ENCODE measurements at places on chromosomes 5 and 9. TPM values are rescaled to one million over a fixed set of nuclear protein-coding genes. Genes with fewer than 3 reads are reported as not detected.

The GLIPR2 gene
- total RNA-seq, result 66.4 TPM

The PDE8B gene
- total RNA-seq, result 0.86 TPM

The NR4A3 gene
- total RNA-seq, result 1.7 TPM

The CDO1 gene
- total RNA-seq, result 18.9 TPM

The OCLN gene
- 1.8 TPM for total RNA-seq

The NPDC1 gene
- total RNA-seq, result 65.3 TPM

- no peak overlapping the region for H3K27ac ChIP-seq
- no peaks in the 10 kb centered on the region for H3K4me1 ChIP-seq
- DNase-seq, result no peak
- no peak overlapping the region for H3K4me3 ChIP-seq
- no peaks in the 10 kb centered on the region for H3K36me3 ChIP-seq
Observed at GRCh38 chr9:101840694-101841188, 102.3 kb upstream of the GRIN3A start.

GRCh38 chr5:43357067-43357466 lies 43.9 kb upstream of the HMGCS1 start:
- no peak overlapping the region for H3K27ac ChIP-seq
- no peaks in the 10 kb centered on the region for H3K36me3 ChIP-seq
- H3K27me3 ChIP-seq, result no peaks in the 10 kb centered on the region
- H3K4me3 ChIP-seq, result no peak overlapping the region
- no peaks in the 10 kb centered on the region for H3K4me1 ChIP-seq

DNA sequence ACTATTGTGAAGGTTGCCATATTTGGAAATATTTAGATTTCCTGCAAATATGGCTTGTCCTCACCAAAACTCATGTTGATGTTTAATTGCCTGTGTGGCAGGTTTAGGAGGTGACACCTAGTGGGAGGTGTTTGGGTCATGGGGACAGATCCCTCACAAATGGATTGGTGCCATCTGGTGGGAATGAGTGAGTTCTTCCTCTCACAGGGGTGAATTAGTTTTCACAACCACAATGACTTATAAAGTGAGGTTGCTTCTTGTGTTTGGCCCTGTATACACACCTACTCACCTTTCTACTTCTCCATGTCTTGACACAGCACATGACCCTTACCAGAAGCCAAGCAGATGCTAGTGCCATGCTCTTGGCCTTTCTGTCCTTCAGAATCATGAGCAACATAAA lies 41.1 kb downstream of the ISOC1 start:
- H3K27ac ChIP-seq, result no peak overlapping the region
- DNase-seq, result no peak

DNA sequence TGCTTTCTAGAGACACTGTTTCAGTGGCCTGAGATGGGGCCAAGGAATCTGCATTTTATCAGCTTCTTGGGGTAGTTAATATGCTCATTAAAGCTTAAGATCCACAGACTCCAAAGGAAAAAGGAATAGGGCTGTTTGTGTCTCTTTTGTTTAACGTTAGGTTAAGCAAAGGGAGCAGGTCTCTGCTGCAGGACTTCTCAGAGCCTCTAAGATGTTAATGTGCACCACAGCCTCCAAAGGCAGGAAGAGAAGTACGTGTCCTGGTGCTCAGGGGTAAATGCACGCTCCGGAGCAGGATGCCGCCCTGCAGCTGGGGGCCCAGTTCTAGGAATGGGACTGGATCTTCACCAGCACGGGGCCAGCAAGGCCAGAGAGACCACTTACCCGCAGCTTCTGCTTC lies 19.6 kb downstream of the SPARC start:
- H3K36me3 ChIP-seq, result peaks cover 32% of the 10 kb centered on the region
- DNase-seq, result no peak
- H3K4me1 ChIP-seq, result peaks cover 85% of the 10 kb centered on the region
- H3K4me3 ChIP-seq, result no peak overlapping the region
- no peaks in the 10 kb centered on the region for H3K27me3 ChIP-seq

- no peak for DNase-seq
- no peaks in the 10 kb centered on the region for H3K36me3 ChIP-seq
- H3K4me1 ChIP-seq, result no peaks in the 10 kb centered on the region
Observed at GRCh38 chr5:101995585-101995984, 300.5 kb downstream of the SLCO4C1 start.

- H3K4me3 ChIP-seq, result no peak overlapping the region
- H3K4me1 ChIP-seq, result no peaks in the 10 kb centered on the region
- peak; percentile 42 for DNase-seq
- no peak overlapping the region for H3K27ac ChIP-seq
- no peaks in the 10 kb centered on the region for H3K36me3 ChIP-seq
Observed at GRCh38 chr9:89223396-89223977, 44.9 kb upstream of the SHC3 start.

GRCh38 chr5:138844812-138845513 lies 30.2 kb downstream of the LRRTM2 start:
- peaks cover 70% of the 10 kb centered on the region for H3K4me1 ChIP-seq
- H3K27ac ChIP-seq, result peak overlapping the region; percentile 34
- no peak for DNase-seq
- no peaks in the 10 kb centered on the region for H3K36me3 ChIP-seq
